ENCODE measurements at places on chromosomes 5 and 9.

DNA sequence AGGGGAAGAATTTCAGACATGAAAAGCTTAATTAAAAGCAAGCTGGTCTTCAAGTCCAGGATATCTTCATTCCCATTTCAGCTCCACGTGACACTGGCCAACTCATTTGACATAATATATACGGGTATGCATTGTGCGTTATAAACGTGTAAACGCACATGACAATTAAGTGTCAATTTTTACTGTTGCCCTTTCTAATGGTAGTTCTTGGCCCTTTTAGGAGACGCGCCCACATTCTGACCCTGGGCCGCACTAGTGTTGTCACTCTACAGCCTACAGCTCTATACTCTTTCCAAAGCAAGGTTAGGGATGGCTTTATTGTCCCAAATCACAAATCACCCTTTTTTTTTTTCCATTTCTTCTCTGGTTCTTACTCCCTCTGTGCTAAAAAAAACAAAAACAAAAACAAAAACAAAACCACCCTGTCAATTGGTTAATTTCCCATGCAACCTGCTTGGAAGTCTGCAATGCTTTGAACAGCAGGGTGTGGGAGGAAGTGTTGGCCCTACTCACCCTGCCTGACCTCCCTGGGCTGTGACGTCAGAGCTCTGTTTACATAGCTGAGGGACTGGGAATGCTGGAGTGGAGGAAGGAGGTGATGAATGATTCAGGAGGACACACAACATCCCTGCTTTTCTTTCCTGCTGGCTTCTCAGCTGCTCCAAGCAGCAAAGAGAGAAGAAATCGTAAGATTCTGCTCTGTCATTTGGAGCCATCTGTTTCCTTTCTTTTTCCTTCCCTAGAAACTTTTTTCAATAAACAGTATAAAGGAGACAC is 19.3 kb downstream of the RFK start:
- DNase-seq, result no peak

GRCh38 chr5:144468571-144468970 is 297.9 kb downstream of the KCTD16 start:
- no peak for DNase-seq

- DNase-seq, result no peak
These were observed 295.9 kb downstream of the ARHGAP26 start for GRCh38 chr5:143065996-143066522.

GRCh38 chr5:146894753-146895521 is 16.4 kb upstream of the PPP2R2B start:
- no peak for DNase-seq

GRCh38 chr9:134666208-134666607 is 24.6 kb downstream of the COL5A1 start:
- no peak for DNase-seq

GRCh38 chr5:60803712-60804111 is 40.4 kb downstream of the ELOVL7 start:
- no peak for DNase-seq

DNA sequence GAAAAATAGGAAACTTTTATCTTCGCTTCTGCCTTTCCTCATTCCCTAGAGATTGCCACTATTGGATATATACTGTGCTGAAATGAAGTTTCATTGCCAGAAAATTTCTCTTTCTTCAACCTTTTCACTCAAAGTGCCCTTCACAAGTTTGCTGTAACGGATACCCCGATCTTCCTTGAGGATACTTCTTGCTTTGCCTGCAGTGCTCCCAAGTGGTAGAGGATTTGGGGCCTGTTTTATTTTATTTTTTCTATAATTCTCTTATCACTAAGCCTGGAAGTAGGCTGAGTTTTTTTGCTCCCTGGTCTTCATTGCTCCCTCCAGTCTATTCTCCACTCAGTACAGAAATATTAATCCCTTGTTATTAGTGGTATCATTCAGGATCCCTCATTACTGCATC is 481.4 kb upstream of the CDH18 start:
- DNase-seq, result no peak

GRCh38 chr9:100167176-100167575 is 68.1 kb downstream of the INVS start:
- no peak for DNase-seq
